ENCODE measurements at places on chromosomes 3 and 15.

DNA sequence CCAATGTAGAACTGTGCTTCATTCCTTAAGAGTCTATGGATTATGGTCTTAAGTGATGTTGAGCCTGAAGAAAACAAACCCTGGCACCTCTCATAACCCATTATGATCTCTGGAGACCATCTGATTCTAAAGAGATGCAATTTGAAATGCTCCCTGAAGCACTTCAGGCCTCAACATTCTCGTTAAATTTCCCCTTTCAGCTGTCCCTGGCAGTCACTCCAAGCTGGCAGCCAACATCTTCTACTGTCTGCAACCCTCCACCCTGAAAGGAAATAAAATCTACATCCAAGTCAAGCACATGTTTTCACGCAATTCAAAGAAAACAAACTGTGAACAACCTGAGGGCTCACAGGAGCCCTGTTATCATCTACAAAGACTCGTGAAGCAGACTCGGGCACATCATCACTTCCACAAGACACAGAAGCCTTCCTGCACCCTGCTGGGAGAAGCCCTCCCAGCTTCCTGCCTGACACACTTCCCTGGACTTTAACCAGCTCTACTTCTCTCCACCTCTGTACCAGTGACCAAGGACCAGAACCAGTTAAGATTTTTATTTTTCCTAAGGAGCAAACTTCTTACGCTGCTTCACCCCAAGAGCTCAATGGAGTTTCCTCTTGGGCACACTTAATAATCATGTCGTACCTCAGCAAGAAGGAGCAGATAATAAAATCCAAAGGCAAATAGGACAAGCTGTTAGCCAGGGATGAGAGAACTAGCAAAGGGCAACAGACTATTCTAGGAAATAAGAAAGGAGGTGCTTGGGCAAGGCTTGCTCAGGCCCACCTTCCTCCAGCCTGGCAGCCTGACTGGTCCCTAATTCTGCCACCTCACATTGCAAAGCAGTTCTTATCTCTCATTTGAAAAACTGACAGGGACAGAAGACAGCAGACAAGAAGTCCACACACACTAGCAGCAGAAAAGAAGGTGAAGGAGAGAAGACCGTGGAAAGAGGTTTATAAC is 67.1 kb downstream of the MAGI1 start:
- no peak for DNase-seq

DNA sequence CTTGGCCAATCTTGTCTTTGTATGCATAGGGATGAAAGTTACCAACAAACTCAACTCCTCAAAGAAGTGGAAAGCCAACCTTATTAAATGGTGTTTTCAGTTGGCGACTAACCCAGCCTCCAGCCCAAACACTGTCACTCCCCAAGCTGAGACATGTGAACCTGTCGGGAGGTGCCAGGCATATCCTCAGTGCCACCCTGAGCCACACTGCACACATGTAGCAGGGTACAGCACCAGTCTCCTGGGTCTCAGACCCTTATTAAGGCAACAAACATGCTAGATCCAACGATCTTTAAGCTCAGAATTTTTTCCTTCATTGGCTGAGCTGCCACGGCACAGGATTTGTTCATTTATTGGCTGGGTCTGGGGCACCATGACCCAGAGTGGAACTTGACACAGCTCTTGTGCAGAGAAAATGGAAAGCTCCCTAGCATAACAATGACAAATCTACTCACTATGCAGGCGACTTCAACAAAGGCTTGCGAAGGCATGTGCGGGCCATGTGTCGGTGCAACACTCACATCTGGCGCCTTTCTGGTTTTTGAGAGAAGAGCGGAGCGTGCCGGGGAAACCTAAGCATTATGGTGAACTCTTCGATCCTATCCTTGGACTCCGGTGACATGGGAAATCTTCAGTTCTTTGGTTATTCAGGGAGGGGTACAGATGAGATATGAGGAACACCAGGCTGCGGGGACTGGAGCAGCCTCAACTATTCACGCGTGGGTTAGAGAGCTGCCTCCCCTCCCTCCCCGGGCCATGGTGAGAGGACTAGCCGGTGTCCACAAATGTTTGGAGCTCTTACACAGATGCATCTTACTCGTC is 190.1 kb downstream of the FAM43A start:
- DNase-seq: no peak

GRCh38 chr3:23589602-23590001 is 216.2 kb upstream of the UBE2E1 start:
- DNase-seq: no peak

DNA sequence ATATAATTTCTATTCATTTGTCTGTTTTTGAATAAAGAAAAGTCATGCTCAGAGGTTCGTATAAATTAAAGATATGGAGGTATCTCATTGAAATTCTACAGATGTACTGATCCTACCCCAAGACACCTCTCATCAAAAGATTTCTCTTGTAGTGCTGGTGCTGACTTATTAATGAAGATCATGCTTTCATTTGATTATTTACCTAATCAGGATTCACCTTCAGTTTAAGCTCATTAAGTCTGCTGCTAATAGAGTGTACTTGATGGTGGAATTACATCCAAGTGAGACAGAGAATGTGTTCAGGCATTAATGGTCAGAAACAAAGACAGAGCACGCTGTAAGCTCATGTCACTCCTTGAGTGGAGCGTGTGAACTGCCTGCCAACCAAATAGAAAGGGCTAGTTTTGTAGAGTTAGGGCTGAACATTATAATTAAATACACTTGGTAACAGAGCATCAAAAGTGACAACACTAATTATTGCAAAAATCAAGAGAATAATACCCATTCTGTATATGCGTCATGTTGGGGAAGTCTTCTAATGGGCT is 45.5 kb downstream of the KBTBD12 start:
- no peak for DNase-seq

DNA sequence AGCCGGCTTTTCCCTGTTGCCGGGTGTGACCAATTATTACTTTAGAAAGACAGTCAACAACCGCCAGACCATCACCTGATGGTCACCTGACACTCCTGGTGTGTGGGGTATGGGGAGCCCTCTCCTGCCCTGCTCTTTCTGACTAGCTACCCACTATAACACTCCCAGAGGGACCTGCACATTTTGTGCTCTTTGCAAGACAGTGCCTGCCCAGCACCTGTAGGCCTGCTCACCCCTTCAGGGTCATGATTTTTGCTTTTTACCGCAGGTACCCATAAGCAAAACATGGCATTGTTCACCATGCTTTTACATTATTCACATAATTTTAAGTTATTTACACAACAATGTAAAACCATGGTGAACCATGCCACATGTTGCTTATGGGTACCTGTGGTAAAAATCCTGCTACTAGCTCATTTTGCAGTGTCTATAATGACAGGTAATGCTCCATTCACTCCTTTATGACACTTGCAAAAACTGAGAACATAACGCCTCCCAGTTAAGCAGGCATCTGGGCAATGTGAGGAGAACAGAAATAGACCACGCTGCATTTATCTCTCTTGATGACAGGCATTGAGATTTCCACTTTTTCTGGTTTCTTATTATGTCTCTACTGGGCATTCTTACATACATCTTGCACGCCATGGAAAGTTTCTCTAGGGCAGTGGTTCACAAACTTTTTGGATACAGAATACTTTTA is 9.9 kb downstream of the CCRL2 start:
- no peak for DNase-seq

DNA sequence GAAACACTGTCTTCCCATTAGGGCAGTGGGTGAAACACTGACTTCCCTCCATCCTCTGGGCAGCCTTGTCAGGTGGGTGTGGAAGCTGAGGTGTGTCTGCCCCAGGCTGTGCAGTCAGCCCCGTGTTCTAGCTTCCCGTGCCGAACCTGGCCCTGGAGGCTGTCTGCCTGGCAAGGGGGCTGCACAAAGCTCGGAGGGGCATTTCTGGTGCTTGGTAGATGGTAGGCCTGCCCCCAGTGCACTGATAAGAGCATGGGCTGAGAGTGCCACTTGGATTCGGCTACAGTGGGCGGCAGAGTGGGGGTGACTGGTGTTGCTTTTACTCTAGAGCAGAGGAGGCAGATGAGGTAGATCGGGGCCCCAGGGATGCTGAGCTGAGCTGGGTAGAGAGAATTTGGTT is 21.3 kb downstream of the IGF1R start:
- no peak for DNase-seq

DNA sequence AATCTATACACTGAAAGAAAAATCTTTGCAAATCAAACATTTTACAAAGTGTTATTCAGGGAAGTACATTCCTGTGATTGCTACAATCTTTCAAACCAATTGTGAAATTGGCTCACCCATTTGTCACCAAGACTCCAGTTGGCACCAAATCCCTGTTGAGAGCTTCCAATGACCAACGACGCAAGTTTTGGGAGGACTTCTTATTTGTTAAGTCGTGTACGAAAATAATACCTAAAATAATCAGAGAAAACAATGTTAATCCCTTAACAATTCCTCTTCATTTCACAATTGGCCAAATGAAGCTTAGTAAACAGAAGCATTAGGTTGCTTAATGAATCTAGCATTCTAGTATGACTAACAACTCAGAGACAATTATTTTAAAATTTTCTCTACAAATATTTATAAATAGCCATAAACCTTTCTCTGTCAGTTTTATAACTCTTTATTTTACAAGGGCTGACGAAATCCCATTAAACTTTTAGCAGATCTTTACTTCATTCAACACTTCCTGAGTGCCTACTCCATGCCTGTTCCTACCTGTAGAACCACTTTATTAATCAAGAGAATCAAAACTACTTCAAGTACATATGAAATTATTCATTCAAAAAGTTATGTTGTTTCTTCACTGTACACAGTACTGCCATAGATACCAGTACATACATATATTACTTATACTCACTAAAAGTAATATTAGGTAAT is 24.0 kb upstream of the HGD start:
- no peak for DNase-seq

DNA sequence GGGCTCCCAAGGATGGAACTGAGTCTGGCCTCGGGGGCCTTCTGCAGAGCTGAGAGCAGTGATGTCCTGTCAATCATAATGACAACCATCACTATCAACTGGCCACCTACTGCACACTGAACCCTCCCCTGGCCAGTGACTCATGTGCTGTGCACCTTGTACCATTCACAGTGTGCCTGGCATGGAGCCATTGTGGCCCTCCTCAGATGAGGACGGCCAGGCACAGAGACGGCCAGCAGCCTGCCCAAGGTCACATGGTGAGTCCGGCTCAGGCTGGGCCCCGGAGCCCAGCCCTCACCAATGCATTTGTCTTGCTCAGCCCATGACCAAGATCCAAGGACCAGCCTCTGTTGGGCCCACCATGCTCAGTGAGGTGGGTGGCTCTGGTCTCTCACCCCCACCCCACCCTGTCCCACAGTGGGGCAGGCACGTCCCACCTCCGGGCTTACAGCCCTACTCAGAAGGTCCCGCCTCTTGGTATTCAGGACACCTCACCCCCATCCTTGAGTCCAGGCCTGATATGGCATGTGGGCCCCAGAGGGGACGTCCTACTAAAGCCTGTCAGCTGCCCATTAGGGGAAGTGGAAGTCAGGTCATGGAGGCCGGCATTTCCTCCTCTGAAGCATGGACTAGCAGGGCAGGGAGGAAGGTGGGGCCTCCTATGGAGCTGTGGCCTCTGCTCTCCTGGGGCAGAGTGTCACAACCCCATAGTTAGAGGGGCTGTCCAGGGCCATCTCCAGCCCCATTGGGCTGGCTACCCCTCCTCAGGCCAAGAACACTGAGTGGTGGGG is 35.9 kb upstream of the TMEM115 start:
- DNase-seq: no peak

- no peak for DNase-seq
Measured at GRCh38 chr15:24919446-24919845, 35.3 kb upstream of the SNRPN start.

GRCh38 chr3:62876064-62876463 is 848 bp upstream of the CADPS start:
- DNase-seq: no peak

DNA sequence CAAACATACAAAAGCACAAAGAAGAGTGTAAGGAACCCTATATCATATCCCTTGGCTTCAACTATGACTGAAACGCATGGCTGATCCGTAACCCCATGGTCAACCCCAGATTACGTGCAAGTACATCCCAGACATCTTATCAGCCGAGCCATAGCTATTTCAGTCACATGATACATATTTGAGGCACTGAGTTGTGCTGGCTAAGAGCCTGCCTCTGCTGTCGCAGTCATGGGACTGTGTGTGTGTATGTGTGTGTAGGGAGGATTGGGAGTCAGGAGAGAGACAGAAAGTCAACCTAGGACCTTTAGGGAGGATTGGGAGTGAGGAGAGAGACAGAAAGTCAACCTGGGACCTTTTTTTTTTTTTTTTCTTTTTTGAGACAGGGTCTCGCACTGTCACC is 8.4 kb downstream of the ST6GAL1 start:
- DNase-seq: no peak

GRCh38 chr15:98581715-98582114 is 66.6 kb upstream of the IGF1R start:
- no peak for DNase-seq

- no peak for DNase-seq
Measured at GRCh38 chr3:14535616-14536015, 4.5 kb downstream of the GRIP2 start.

DNA sequence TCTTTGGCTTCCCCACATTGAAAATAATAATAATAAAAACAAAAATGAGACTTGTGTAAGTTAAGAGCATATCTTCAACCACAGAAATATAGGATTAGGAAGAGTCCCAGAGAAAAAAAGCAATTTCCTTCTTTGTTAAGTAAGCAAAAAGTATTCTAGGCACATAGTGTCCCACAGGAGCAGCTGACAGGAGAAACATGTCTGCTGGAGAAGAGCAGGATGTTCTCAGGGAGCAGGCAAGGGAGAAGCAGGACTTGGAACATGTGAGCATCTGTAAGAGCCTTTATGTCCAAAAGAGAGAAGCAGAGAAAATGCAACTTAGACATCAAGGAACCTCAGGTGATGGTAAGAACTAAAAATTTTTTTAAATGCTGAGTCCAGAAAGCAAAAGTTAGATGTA is 39.0 kb downstream of the TTC23 start:
- DNase-seq: no peak
